ENCODE measurements at places on chromosomes 2 and 18.

DNA sequence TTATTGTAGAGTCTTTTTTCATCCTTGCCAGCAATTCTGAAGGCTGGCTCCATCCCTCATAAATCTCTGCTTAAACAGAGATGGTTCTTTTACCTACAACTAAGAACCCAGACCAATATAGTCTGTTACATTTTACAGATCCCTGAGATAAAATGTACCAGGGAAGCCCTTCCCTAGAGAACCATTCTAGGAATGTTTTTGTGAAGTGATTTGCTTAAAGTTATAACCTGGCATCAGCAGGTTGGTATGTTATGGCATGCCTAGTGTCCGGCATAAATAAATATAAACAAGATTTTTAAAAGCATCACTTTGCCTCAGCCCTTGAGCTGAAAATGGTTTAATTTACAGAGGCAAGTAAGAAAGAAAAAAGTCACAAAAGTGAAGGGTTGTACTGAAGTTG, 18.5 kb upstream of the NPAS2 start:
- peaks cover 2% of the 10 kb centered on the region for H3K27me3 ChIP-seq
- no peak overlapping the region for H3K4me3 ChIP-seq
- H3K36me3 ChIP-seq: no peaks in the 10 kb centered on the region
- H3K27ac ChIP-seq: no peak overlapping the region

GRCh38 chr2:26048791-26049190, 14.9 kb downstream of the RAB10 start:
- no peaks in the 10 kb centered on the region for H3K27me3 ChIP-seq
- DNase-seq: no peak
- H3K36me3 ChIP-seq: peaks cover 17% of the 10 kb centered on the region
- H3K4me3 ChIP-seq: no peak overlapping the region
- H3K4me1 ChIP-seq: peaks cover 26% of the 10 kb centered on the region

DNA sequence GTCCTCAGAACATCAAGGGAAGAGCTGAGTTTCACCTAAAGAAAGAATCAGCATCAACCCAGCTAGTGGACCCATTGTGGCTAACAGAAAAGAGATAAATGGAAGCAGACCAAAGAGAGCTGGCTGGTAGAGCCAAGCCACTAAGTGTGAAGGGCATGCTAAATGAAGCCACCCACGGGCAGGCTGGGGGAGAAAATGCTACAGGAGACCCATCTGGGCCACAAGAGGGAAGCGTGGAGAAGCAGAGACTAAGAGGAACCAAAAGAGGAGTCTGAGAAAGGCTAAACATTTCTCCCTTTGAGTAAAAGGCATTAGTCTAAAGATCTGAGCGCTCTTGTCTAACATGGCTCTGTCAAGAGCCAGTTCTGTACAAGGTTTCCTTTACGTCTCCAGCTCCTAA, 15.8 kb downstream of the CWC22 start:
- peaks cover 4% of the 10 kb centered on the region for H3K36me3 ChIP-seq
- DNase-seq: no peak
- H3K4me1 ChIP-seq: peaks cover 6% of the 10 kb centered on the region
- H3K4me3 ChIP-seq: no peak overlapping the region
- H3K27ac ChIP-seq: peak overlapping the region; percentile 22
- H3K27me3 ChIP-seq: no peaks in the 10 kb centered on the region

DNA sequence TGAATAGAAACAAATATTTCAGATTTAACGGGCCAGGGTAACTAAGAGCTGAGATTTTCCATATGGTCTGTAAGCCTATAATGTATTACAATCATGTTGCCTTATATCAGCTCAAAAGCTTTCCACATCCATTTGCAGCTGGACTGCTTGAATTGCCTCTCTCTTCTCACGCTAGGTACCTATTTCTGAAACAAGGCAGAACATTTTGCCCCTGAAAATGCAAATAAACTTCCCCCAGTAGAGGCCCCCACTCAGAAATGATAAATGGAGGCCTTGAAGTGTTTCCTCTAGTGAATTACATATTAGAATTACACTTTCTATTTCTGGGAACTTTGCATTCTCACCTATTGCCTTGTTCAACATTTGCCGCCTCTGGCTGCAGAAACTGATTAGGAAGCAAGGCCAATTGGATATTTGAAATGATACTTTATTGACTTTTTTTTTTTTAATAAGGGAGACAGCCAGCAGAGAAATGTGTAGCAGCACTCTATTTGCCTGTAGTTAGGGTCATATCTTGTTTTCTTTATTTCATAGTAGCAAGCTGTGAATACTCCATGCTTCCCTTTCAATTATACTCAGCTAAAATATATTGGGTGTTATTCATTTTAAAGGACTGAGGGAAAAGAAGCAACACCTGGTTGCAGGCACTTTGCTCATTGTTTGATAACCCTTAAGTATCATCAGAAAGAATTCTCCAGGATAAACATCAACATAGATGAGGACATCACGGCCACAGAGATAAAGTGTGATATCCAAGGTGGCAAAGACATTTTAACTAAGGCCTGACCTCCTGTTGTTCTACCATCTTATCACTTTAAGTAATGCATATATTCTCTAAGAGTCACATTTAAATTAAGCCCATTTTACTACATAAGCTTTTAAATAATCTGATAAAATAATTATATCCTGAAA, 505.5 kb downstream of the LRRTM4 start:
- no peaks in the 10 kb centered on the region for H3K27me3 ChIP-seq
- H3K4me1 ChIP-seq: peaks cover 18% of the 10 kb centered on the region
- DNase-seq: no peak

DNA sequence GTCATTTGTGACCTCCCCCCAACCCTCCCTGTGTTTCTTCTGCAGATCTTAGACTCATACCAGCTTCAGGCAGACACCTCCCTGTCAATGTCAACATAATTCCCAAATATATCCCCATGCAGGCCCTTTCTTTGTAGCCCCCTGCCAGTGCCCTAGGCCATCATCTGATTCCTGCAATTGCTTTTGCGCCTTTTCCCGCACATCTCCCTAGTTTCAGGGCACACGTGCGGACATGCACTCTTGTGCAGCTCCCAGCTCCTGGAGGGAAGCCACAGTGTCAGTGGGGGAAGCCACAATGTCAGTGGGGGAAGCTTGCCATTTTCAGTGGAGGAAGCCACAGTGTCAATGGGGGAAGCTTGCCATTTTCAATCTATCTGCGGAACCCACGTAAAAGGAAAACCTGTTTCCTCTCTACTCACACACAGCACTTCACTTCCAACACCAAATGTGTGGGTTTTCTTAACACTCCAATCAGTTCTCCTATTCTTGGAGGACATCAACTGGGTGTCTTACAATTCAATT, 256.4 kb downstream of the ACKR3 start:
- H3K4me3 ChIP-seq: no peak overlapping the region
- no peaks in the 10 kb centered on the region for H3K36me3 ChIP-seq
- no peak overlapping the region for H3K27ac ChIP-seq

- no peak overlapping the region for H3K27ac ChIP-seq
- peaks cover 21% of the 10 kb centered on the region for H3K4me1 ChIP-seq
- H3K36me3 ChIP-seq: peaks cover 54% of the 10 kb centered on the region
- DNase-seq: no peak
These were observed 65.7 kb downstream of the NCKAP1 start for GRCh38 chr2:182972548-182972942.

- no peak overlapping the region for H3K4me3 ChIP-seq
- no peaks in the 10 kb centered on the region for H3K27me3 ChIP-seq
- no peak for DNase-seq
- H3K27ac ChIP-seq: no peak overlapping the region
- peaks cover 4% of the 10 kb centered on the region for H3K36me3 ChIP-seq
- peaks cover 10% of the 10 kb centered on the region for H3K4me1 ChIP-seq
These were observed 200.5 kb downstream of the ACKR3 start for GRCh38 chr2:236769981-236770671.

DNA sequence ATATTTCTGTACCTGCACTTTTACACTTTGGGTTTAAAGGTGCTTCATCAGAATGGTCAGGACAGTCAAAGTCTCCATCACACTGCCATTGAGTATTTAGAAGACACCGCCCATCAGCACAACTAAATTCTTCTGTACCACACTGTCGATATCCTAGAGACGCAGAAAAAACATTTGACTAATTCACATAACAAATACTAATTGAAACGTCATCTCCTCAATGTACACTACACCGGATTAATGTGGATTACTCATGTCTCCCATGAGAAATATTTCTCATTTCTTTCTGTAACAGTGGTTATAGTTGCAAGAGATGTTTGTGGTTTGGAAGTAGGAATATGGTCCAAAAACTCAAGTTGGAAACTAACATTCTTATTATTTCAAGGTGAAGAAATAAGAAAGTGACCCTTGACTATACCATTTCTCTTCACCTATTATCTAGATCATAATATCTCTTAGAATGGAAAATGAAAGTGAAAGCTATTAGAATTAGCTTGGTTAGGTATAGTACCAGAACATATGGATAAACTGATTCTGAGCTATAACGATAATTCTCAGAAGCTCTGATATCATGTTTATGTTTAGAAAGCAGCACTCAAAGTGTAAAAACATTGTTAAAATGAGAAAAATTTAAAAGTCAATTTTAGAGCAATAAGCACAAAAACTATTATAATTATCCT, 1627.7 kb downstream of the LRP1B start:
- H3K4me1 ChIP-seq: no peaks in the 10 kb centered on the region
- H3K36me3 ChIP-seq: no peaks in the 10 kb centered on the region
- DNase-seq: no peak
- H3K4me3 ChIP-seq: no peak overlapping the region
- no peak overlapping the region for H3K27ac ChIP-seq

GRCh38 chr2:126041391-126042047, 614.4 kb upstream of the GYPC start:
- H3K27ac ChIP-seq: no peak overlapping the region
- H3K4me3 ChIP-seq: no peak overlapping the region
- no peaks in the 10 kb centered on the region for H3K27me3 ChIP-seq
- H3K4me1 ChIP-seq: no peaks in the 10 kb centered on the region
- DNase-seq: no peak

DNA sequence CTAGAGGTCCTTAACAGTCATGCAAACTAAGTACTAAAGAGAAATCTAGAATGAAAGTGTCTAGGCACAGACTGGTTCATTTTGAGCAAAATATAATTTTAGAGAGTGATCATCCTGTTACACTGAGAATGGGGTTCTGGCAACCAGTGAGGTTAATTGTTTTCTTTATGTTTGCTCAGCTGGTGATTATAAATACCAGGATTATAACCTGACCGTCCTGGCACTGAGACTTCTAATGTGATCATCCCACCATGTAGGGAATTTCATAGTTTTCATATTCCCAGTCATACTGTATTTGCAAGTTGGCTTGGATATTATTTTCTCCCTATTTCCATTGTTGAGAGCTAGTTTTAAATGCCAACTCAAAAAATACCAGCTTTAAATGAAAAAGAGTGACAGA, 852.5 kb upstream of the LRATD1 start:
- no peaks in the 10 kb centered on the region for H3K36me3 ChIP-seq
- H3K4me1 ChIP-seq: no peaks in the 10 kb centered on the region
- H3K27me3 ChIP-seq: no peaks in the 10 kb centered on the region
